Activated CD4-positive, alpha-beta T cell treated with anti-CD3 and anti-CD28 coated beads for 24 hours (primary cell): ENCODE measurements at places on chromosomes 5 and 9.

- DNase-seq: no peak
Observed at GRCh38 chr9:95772320-95773052, 103.0 kb upstream of the ERCC6L2 start.

- DNase-seq: no peak
Observed at GRCh38 chr5:40210694-40211093, 469.0 kb upstream of the PTGER4 start.

DNA sequence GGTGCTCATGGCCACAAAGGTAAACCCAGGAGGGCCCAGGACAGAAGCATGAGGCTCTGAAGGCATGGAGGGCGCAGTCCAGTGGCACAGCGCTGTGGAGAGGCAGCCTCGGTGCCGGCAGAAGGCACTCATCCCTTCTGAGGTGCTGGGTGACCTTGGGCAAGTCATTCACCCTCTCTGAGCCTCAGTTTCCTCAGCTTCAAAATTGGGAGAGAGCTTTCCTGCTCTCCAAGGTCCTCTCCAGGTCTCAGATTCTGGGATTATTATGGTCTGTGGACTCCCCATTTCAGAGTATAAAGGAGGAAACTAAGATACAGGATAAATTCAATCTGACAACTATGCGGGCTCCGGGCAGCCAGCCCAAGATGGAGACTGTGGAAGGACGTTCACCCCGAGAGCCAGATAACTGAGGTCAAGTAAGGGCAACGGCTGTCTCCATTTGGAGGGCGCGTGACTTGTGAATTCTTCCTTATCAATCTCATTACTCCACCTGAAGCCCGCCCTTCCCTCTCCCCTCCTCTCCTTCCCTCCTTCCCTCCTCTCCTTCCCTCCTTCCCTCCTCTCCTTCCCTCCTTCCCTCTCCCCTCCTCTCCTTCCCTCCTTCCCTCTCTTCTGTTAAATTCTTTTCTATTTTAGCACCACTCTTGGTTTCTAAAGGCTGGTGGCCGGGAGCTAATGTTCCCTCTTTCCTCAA, 58.1 kb downstream of the LRSAM1 start:
- no peak for DNase-seq

- DNase-seq: no peak
Observed at GRCh38 chr5:175281714-175282113, 162.3 kb downstream of the DRD1 start.
